ENCODE measurements at places on chromosomes 13 and 19.

DNA sequence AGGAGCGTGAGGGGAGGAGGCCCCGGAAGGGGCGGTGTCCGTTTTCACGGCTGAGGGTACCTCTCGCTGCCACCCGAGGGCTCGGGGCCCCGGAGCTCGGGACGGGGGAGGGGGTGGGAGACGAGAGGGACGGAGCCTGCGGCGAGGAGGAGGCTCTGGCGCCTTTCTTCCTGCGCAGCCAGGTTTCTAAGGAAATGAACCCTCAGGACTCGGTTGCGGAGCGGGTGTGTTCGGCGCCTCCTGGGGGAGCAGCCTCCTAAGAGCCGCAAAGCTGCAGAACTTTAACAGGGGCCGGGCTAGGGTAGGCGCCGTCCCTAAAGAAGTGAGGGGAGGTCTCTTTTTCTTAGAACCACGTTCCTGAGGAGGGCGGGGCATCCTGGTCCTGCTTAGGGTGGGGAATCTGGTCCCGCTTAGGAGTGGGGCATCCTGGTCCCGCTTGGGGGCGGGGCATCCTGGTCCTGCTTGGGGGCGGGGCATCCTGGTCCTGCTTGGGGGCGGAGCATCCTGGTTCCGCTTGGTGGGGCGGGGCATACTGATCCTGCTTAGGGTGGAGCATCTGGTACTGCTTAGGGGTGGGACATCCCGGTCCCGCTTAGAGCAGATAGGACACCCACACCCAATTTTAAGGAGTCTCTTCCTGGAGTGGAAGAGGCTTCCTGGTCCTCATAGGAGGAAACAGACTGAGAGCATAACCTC, 6.2 kb downstream of the SYT5 start:
- peak; percentile 70 for DNase-seq

DNA sequence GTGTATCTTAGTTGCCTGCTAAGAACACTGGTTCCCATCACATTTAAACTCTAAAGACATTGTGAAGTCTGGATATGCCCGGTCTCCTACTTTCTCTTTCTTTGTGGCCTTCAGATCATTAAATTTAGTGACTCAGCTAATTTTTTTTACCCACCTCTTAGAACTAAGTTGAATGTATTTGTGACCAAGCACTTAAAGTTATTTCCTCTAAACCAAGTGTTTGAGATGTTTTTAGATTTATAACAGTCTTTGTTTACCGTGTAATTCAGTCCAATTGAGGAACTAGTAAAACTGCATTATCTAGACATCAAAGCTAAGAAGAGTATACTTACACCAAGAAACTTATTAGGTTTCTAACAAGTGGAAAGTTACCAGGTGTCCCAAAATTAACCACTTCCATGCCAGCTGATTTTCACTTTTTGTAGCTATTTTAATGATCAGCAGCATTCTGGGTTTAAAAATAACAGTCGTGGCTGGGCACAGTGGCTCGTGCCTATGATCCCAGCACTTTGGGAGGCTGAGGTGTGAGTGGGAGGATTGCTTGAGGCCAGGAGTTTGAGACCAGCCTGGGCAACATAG, 53.1 kb downstream of the ARHGAP35 start:
- DNase-seq: peak; percentile 72

GRCh38 chr13:51035469-51035868, 75.6 kb downstream of the C13orf42 start:
- DNase-seq: no peak

DNA sequence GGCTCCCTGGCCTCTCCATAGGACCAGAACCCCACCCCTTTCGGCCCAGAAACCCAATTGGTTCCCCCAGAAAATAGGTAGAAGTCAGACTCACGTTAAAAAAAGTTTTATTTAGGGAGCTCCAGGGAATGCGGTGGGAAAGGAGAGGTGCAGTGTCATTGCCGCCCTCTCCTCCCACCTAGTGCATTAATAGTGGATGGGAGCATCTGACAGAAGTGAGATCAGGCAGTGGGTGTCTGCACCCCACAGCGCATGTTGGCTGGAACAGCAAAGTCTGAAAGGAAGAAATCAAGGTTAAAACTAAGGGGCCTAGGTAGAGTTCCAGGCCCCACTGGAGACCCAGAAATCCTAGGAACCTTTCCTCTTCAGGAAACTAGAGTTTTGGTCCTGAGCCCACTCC, 2.1 kb upstream of the PHLDB3 start:
- no peak for DNase-seq

DNA sequence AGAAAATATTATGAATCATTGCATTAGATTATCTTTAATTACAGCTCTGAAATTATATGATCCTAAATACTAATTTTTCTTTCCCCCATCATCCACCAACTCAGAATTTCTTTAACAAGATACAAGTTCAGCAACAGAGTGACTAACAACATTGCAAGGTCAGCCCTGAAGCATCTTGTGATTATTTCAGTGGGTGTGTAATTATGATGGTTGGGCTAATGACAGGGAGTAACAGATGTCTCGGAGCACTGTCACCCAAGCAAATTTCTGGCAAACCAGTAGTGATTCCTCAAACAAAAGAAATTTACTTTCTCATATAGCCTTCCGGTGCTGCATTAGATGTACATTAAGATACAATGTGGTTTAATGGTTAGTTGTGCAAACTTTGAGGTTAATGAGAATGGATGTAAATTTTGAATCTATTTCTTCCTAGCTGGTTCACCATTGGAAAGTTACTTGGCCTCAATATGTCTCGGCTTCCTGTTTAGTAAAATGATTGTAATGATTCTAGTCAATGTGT, 238.9 kb downstream of the ITGBL1 start:
- no peak for DNase-seq

DNA sequence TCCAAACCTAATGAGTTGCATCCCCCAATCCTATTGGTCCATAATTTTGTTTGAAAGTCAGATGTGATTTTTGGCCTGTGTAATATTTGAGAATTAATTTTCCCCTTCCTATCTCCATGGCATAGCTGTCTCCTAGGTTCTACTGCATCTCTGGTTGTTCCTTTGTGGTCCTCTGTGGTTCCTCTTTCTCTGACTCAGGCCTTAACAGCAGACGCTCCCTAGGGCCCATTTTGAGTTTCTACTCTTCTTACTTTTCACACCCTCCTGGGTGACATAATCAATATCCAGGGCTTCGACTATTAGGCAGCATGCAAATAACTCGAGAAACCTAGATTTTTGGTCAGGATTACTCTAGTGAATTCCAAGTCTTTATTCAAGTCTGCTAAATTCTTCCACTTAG, 160.7 kb downstream of the RFC3 start:
- no peak for DNase-seq

DNA sequence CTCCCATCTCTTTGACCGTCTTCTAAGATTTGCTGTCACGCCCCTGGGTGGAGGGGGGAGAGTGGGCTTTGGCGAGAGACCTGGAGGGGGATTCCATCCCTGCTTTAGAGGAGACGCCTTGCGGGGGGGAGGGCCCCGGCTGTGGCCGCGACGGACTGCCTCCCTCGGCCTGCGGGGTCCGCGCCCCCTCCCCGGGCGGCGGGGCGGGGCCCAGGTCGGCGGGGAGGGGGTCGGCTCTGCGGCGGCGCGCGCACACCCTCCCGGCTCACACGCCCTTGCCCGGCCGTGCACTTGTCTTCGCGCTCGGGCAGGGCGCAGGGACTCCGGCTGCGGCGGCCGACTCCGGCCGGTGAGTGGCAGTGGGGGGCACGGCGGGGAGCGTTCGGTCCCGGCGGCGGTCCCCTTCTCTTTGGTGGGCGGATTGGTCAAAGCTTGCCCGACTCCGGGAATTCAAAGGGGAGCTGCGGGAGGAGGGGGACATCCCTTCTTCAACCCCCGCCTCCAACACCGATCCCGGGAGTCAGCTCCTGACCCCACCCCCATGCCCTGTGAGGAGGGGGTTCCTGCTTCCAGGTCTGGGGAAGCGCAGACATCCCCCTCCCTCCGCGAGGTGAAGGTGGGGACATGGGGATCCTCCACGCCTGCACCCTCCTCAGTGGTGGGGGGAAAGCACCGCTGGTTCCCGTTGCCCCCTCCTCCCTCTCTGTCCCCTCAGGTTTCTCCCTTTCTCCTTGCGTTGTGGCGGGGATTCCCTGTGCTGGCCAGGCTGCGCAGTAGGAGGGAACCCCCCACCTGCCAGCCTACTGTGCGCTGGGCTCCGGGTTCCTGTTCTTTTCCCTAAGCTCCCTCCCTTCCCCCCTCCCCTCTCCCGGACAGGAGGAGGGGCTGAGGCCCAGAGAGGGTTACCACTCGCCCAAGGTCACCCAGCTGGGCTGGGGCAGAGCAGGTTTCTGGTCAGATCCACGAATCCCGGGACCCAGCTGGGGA, 14.6 kb upstream of the KCNN1 start:
- DNase-seq: no peak

DNA sequence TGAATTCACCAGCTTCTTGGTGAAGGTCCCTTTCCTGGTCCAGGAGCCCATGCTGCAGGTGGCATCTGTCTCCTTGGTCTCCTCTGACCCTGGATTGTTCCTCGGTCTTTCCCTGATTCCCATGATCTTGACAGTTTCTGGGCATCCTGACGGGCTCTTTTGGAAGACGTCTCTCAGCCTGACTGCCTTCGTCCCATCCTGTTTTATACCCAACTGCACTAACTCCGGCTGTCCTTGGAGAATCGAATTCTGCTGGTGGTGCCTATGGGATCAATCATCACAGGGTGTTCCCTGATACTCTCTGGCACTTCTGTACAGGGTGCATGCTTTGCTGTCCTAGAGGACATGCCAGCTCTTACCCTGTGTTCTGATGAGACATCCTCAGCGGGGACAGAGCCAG, 19.1 kb downstream of the CERS1 start:
- DNase-seq: no peak

- DNase-seq: no peak
These were observed 58.9 kb upstream of the SLC7A1 start for GRCh38 chr13:29654384-29654783.

DNA sequence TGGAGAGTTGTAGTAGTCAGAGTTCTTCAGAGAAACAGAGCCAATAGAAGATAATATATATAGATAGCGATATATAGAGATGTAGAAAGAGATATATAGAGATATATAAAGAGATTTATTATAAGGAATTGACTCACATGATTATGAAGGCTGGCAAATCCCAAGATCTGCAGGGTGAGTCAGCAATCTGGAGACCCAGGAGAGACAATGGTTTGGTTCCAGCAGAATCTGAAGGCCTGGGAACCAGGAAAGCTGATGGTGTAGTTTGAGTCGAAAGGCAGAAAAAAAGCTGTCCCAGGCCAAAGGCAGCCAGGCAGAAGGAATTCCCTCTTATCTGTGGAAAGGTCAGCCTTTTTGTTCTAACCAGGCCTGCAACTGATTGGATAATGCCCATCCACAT, 194.1 kb downstream of the NUFIP1 start:
- DNase-seq: no peak

- peak; percentile 39 for DNase-seq
These were observed 47.0 kb downstream of the ESD start for GRCh38 chr13:46749951-46750350.

- peak; percentile 37 for DNase-seq
These were observed 568 bp downstream of the POLR2I start for GRCh38 chr19:36113894-36114720.

DNA sequence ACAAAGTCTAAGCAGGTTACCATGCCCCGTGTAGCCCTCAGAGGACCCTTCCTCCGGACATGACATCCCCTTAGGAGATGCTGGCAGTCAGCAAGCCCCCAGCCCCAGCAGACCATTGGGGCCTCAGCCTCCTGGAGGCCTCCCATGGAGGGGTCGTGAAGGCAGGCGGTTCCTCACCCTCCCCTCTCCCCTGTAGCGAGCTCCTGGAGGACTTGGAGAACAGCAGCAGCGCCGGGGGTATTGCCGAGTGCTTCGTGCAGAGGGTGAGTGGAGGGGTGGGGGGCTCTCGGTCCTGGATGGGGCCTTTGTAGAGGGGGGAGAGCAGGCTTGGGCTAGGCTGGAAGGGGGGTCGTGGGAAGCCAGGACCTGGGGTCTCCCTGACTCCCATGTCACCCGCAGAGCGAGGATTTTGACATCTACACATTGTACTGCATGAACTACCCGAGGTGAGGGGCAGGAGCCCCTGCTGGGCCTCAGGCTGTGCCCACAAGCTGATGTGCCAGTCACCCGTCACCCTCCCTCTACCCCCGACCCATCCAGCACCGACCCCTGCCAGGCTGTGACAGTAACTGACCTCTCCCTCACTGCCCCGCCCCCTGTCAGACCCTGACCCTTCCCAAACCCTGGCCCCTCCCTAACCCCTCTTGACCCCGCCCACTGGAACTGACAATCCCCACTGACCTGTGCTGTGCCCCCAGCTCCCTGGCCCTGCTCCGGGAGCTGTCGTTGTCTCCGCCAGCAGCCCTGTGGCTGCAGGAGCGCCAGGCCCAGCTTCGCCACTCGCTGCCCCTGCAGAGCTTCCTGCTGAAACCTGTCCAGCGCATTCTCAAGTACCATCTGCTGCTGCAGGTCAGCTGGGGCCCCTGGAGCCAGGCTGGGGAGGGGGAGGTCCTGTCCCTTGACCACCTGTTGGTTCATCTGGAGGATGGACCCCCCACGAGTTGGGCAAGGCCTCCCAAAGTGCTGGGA, 4.0 kb downstream of the PLEKHG2 start:
- no peak for DNase-seq

DNA sequence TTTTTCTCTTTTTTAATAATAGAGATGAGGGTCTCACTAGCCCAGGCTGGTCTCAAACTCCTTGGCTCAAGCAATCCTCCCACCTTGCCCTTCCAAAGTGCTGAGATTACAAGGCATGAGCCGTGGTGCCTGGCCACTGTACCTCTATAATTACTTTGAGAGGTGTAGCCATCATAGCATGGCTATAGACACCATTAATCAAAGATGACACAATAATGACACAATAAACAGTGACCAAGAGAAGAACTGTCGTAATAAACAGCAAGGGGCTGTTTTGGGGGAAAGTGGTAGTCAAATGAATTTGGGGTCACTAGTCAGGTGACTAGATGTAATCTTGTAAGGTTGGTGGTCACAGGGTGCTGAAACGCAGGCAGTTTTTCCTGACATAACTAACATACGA, 30.4 kb downstream of the KLF5 start:
- no peak for DNase-seq

GRCh38 chr13:97211300-97211699, 10.8 kb upstream of the MBNL2 start:
- peak; percentile 70 for DNase-seq

GRCh38 chr13:113475280-113475679, 15.2 kb downstream of the DCUN1D2 start:
- DNase-seq: no peak

DNA sequence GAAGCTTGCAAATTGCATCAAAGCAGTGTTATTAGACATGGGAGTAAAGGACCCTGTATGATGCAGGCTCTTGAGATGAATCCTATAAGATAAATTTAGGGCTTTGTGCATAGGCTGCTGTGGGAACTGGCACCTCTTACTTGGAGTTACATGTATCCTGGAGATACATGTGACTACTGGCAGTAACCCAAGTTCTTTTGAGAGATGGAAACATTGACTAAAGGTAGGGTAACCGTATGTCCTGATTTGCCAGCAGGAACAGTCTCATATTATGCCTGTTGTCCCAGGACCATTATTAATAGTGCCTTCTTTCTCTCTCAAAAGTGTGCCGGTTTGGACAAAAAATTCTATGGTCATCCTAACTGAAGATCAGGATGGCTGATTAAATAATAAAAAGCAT, 195.4 kb downstream of the LACC1 start:
- DNase-seq: no peak

- no peak for DNase-seq
These were observed 76.7 kb upstream of the GPR183 start for GRCh38 chr13:99383946-99384345.

GRCh38 chr19:7515645-7516151, at the start of gene ZNF358:
Gene ZNF358 (plus strand): TSS chr19:7516103. CDS start chr19:7519243, 3,140 bp downstream.
- peak; percentile 90 for DNase-seq

- DNase-seq: no peak
These were observed 28.1 kb upstream of the WDR18 start for GRCh38 chr19:955803-956765.
